ENCODE measurements at places on chromosomes 13 and 19.

DNA sequence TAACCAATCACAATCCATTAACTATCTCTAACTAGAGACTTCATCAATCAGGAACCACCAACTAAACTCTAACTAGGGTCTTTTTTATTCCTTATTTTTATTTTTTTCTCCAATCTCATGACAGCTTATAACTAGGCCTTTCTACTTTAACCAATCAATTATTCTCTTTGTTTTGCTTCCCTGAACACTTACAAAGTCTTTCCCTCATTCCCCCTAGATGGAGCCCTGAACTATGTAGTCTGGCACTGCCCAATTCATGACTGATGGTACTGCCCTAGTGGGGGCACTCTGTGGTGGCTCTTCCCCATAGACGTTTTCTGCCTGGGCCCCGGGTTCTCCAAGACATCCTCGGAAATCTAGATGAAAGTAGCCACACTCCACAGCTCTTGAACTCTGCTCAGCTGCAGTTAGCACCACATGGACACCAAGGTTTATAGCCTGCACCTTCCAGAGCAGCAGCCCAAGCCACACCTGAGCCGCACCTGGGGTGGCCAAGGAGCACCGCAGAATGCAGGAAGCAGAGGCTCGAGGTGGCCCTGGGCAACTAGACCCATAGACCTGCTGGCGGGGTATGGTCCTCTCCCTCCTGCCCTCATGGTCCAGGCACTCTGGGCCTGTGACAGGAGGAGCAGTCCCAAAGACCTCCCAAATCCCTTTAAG, 6.6 kb downstream of the ATP7B start:
- DNase-seq: no peak

DNA sequence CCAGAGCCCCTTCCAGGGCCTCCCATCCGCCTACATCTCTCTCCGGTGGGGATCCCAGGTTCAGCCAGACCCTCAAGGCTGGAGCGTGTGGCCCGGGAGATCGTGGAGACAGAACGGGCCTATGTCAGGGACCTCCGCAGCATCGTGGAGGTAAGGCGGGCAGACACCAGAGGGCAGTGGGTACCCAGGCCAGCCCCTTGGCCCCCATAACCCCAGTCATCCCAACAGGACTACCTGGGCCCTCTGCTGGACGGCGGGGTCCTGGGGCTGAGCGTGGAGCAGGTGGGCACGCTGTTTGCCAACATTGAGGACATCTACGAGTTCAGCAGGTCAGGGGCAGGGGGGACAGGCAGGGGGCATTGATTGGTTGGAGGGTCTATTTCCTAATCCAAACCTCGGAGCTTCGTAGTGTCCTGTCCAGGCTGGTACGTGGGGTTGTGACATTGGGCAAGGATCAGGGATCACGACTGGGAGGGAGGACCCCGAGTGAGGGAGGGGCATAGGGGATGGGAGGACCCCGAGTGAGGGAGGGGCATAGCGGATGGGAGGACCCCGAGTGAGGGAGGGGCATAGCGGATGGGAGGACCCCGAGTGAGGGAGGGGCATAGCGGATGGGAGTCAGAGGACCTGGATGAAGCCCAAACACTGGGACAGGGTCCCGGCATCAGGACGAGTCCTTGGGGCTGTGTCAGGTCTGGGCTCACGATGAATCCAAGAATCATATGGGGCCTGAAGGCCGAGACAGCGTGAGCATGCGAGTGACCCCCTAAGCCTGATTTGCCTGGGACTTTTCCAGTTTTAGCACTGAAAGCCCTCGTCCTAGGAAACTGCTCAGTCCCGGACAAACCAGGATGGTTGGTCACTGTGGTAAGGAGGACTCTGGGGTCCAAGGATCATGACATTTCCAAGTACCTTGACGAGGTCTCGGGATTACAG, 2.9 kb downstream of the PLEKHG2 start:
- no peak for DNase-seq

DNA sequence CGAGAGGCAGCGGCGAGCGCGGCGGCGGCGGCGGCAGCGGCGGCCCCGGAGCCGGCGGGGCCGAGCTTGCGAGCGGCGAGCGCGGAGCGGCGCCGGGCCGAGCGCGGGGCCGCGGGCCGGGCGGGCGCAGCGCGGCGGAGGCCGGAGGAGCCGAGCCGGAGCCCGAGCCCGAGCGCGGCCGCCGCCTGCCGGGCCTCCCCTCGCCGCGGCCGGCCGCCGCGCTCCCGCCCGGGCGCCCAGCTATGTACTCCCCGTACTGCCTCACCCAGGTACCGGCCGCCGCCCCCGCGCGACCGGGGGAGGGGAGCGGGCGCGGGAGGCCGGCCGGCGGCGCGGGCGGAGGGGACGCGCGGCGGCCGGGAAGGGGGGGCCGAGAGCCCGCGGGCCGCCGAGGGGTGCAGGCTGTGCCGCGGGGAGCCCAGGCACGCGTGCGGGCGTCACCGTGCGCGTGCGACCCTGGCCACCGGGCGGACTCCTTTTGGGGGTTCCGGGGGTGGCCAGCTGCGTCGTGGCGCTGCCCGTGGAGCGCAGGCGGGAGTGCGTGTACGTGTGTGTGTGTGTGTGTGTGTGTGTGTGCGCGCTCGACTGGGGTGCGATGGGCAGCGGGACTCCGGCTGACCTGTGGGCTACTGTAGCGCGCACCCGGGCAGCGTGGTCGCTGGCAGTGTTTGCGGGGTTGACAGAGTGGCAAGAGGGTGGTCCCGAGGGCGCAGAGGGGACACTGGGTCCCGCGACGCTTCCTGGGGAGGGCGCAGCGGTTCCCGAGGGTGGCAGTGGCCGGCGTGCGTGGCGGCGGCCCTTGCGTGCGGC, 526 bp downstream of the NFIX start:
- DNase-seq: no peak

DNA sequence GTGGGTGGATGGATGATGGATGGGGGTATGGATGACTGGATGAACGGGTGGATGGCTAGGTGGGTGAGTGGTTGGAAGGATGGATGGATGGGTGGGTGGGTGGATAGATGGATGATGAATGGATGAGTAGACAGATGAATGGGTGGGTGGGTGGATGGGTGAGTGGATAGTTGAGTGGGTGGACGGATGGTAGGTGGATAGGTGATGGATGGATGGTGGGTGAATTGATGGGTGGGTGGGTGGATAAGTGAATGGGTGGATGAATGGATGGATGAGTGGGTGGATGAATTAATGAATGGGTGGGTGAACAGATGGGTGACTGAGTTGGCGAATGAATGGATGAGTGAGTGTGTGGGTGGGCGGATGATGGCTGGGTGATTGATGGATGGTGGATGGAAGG, 4.9 kb downstream of the SMIM24 start:
- no peak for DNase-seq

GRCh38 chr19:32363175-32363574, 17.8 kb downstream of the ZNF507 start:
- DNase-seq: no peak

GRCh38 chr13:44317752-44318151, 55.9 kb upstream of the SERP2 start:
- DNase-seq: no peak

DNA sequence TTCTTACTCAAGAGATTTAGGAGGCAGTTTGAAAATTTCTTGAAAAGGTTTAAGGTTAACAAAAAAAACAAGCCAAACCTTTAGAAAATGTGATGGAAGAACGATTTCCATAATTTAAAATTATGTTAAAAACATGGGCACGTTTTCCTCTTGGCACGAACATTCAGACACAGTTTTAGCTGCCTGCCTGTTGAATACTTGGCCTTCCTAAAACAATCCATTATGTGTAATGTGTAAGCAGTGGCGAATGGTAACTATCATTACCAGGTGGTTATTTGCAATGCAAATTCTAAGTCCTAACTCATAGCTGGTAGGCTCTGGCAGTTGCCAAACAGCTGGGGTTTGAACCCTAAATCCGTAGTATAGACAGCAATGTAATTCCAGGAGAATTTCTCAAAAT, 1425.7 kb upstream of the SLC10A2 start:
- no peak for DNase-seq

GRCh38 chr13:79466872-79467271, 14.1 kb upstream of the NDFIP2 start:
- no peak for DNase-seq

DNA sequence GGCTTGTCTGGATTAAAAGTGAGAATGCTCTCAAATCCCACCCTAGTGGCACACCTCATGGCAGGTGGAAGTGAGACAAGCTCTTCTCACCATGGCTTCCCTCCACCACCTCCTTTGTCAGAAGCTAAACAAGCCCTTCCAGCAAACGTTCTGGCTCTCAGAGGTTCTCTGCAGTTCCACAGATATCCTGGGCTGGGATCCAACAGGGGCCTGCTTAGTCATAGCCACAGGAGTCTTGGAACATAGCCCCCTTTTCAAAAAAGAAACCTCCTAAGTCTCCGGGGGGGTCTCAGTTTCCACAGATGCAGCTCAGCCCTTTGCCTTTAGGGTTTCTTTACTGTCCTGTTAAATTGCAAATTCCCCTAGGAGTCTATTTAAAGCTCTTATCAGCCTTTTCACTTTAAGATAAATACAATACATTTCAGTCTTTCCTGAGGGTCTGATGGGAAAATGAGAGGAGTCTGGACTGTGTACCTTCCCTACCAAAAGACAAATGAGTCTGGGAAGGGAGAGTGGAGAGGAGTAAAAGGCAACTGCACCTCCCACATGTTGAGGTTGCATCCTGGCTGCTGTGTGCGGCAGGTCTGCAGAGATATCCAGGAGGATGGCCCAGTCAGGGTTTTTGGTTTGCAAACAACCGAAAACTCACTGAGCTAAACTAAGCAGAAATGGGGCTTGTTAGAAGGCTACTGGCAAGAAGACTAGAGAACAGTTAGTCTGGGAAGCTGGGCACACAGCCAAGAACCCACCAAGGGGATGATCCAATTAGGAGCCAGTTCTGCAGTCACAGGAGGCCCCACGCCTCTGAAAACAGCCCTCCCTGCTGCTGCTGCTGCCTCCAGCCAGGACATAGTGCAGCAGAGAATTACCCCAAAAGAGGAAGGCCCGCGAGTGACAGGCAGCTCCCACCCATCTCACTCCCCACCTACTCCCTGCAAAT, 41.4 kb upstream of the SERP2 start:
- no peak for DNase-seq

DNA sequence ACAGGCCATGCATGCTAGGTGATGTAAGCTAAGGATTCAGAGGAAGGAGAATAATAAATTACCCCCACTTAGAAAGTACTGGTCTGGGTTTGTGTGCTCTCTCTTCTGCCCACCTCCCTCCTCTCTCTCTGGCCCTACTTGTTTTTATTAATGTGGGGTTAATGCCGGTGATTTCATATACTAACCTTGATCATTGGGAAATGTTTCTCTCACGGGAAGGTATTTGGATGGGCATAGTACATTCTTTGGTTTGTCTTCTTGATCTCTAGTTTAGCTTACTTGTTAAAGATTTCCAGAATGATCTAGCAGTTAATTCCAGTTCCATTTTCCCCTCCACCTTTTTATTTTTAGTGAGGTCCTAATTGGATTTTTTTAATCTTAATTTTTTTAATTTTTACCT, 24.6 kb downstream of the ARHGAP35 start:
- DNase-seq: no peak

DNA sequence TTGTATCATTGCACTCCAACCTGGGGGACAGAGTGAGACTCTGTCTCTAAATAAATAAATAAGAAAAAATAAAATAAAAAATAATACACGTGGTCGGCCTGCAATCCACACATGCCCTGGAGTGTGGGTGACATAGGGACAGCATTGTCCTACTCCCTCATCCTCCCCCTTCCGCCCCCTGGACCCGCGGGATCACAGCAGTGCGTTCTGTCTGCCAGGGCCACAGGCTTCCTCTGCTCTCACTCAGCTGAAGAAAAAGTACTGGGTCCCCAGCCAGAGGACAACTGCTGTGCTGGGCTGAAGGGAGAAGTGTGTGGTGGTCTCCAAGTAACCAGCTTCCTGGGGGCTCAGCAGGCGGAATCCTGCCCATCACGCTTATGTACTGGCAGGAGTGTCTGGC, 6.3 kb downstream of the BCAT2 start:
- no peak for DNase-seq

- DNase-seq: no peak
Observed at GRCh38 chr13:40252676-40253075, 413.8 kb downstream of the FOXO1 start.

DNA sequence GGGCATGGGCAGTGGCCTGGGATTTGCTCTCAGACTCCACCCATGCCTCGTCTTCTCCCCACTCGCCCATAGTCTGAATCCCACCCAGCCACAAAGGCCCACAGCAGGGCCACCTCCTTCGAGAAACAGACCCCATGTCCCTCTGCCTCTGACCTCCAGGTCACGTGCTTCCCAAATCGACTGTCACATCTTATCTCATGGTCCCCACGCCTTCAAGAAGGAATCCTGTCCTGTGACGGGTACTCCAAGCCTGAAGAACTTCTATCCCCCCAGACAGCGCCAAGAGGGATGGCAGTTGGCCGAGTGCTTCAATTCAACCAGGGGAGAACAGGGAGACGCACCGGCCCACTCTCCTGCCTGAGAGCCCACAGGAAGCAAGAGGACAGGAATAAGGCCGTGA, 16.5 kb downstream of the MLLT1 start:
- DNase-seq: no peak

DNA sequence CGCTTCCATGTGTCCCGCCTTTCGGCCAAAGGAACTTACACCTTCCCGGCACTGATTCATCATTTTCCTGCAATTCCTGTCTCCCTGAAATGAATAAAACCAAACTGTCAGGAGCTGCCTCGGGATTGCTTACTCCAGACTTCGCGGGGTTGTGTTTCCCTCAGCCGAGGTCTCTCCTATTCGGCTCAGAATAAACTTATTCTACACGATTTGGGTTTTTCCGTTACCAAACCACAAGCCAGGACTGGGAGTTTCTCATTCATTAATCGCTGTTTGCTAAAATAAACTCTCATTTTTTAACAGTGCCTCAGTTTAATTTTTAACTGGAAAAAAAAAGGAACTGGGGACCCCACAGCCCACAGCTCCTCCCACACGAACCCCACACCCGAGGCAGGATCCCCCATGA, 667 bp downstream of the ZNF878 start:
- no peak for DNase-seq

- no peak for DNase-seq
Observed at GRCh38 chr13:28409648-28410047, 85.3 kb downstream of the FLT1 start.

DNA sequence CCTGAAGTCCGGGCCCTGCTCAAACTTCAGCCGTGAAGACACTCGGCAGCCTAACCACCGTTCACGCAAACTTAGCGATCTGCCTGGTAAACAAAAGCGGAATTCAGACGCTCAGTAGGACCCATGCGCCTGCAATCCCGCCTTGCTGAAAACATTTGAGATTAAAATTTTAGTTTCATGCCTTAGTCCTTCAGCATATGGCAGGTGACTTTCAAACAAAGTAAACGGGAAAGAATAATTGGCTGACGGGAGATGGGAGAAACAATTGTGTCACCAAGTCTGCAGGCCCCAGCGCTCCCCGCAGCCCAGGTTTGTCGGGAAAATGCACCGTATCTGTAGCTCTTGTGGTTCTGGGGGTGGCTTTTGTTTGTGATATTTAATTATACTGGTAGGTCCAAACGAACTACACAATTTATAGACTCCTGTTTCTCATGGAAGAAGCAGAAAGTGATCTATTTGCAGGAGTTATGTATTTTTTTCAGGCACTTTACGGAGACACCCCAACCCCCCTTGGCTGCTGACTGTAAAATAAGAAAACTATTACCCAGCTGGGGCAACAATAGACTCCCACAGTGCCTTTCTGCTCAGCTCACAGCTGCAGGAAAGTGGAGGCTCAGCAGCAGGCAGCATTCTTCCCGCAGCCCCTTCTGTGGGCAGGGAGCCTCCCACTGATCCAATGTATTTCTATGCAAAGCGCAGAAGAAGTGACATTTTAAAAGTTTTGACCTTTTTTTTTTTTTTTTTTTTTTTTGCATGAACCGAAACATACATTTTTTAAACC, 94.8 kb downstream of the SOX1 start:
- DNase-seq: no peak

GRCh38 chr19:6963244-6963852, 57.9 kb downstream of the MBD3L2B start:
- DNase-seq: no peak

Measured in stimulated activated effector memory CD8-positive, alpha-beta T cell treated with anti-CD3 and anti-CD28 coated beads, Interleukin-12 subunit alpha, Interleukin-12 subunit beta, amount 100 ng/mL, for 72 hours (primary cell).